ENCODE measurements at places on chromosomes 5 and 9.

DNA sequence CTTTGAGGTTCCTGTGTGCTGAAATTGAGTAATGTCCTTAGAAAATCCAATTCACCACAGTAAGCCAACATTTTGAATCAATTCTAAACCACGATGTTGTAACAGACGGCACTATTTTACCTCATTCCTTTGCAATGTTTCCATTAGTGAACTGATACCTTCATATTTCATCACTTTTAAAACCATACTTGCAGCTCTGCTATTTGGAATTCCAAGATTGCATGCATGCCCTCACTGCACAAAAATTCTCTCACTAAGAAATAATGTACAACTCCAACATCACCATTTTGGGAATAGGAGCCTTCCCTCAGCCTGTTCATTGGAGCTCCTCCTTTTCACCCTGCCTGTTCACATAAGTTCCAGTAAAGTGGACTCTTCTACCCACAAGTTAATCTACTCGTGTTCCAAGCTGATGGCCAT lies 74.8 kb upstream of the TGFBR1 start:
- DNase-seq: no peak

GRCh38 chr9:101225271-101225670 lies 159.5 kb downstream of the BAAT start:
- no peak for DNase-seq

DNA sequence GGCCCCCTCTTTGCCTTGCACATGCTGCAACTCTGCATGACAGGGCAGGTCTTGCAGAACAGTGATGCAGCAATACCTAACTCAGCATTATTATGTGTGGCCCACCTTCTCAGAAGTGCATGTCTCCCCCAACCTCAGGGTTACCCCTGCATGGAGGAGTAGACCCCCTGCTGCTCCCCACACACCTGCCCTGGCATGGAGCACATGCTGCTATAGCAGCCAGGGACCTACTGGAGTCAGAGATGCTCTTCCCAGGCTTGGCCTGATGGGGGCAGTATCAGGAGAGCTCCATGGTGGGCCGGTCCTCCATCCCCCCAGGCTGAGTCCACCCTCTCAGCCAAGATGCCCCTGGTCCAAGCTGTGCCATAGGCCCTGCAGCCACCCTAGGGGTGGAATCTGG lies 13.2 kb upstream of the BOD1 start:
- peak; percentile 7 for DNase-seq

- DNase-seq: no peak
These were observed 116.6 kb downstream of the ADGRV1 start for GRCh38 chr5:90675222-90675621.

- DNase-seq: no peak
These were observed 133.7 kb downstream of the NMUR2 start for GRCh38 chr5:152271420-152271819.

- peak; percentile 30 for DNase-seq
These were observed 185.9 kb upstream of the RASA1 start for GRCh38 chr5:87081511-87082372.

- DNase-seq: peak; percentile 82
These were observed 2.6 kb upstream of the OLFML2A start for GRCh38 chr9:124774129-124774978.

DNA sequence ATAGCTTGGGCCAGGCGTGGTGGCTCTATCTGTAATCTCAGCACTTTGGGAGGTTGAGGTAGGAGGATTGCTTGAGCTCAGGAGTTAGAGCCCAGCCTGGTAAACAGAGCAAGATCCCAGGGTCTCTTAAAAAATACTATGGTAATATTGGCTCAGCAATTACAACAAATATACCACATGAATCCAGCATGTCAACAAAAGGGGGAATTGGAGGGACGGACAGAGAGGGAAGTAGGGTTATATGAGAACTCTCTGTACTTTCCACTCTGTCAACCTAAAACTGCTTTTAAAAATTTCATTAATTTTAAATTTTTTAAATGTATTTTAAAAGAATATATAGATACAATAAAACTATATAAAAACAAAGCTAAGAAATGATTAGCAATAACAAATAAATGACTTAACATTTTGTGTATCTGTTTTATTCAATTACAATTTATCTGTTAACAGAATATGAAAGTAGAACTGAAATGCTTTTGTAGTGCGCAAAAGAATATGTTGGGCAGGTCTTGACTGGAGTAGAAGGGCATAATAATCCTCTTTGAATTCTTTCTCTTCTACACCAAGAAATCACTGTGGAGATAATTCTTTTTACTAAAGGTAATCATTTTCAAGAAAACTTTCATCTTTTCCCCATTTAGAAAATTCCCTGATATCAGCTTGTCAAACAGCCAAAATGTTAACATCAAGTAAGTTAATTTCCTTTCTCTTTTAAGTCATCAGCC lies 12.9 kb upstream of the CDC42SE2 start:
- DNase-seq: no peak

DNA sequence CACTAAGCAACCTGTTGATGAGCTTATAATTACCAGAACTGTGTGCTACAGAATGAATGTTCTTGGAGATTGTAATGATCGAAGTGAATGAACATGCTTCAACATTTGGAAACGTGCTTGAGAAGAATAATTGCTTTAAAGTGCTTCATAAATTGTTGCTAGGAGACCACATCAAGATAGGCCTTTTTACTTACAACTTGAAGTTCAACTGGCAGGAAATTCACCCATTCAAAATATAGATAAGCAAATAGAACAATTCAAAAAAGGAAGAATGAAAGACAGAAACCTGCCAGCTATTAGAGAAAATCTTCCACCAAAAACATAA lies 38.0 kb upstream of the SLC44A1 start:
- DNase-seq: no peak

- DNase-seq: no peak
These were observed 46.3 kb downstream of the AP3S1 start for GRCh38 chr5:115888027-115888426.

GRCh38 chr5:16508730-16509531 lies 43.3 kb upstream of the ZNF622 start:
- DNase-seq: no peak

DNA sequence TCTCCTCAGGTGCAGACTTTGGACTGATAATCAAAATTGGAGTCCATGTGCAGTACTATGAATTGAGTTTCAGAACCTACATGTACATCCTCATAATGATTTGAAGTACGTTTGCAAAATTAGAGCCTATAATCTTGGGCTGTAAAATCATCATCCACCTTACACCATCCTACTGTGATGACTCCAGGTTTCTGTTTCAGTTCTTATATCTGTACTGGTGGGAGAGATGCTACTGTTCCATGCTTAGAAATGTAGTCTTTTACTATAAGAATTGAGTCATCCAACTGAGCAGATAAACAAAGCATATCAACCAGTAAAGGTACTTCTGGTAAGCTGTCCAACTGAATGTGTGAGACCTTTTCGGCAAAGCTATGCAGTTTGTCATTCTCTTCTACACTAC lies 586.3 kb upstream of the FAM174A start:
- DNase-seq: no peak

DNA sequence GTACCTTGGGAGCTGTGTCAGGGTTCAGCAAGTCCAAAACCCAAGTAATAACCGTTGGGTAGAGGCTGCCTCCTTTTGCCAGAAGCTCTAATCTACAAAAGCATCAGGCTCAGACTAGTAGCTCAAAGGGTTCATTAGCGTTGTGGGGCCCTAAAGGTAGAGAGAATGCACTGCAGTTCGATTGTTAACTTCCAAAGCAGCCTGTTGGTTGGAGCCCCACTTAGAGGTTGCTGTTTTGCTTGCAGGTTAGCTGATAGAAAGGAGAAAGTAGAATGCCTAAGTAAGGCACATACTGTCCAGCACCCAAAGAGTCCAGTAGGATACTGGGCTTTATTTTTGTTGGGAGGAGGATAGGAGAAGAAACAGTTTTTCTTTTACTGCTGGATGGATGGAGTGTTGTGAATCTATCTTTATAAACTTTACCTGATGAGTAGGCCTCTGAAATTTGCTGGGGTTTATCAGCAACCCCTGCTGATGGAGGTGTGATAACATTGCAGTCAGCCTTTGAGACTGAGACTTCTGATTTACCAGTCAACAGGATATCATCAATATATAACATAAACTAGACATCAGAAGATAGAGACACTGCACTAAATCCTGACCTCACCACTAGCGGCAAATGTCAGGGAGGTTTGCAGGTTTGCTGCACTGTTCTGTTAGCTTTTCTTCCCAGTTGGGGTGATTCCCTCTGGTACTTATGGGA lies 34.8 kb downstream of the ZNF131 start:
- no peak for DNase-seq

GRCh38 chr5:36395260-36395659 lies 93.6 kb upstream of the RANBP3L start:
- no peak for DNase-seq

GRCh38 chr9:93613791-93614190 lies 37.4 kb downstream of the PHF2 start:
- no peak for DNase-seq

DNA sequence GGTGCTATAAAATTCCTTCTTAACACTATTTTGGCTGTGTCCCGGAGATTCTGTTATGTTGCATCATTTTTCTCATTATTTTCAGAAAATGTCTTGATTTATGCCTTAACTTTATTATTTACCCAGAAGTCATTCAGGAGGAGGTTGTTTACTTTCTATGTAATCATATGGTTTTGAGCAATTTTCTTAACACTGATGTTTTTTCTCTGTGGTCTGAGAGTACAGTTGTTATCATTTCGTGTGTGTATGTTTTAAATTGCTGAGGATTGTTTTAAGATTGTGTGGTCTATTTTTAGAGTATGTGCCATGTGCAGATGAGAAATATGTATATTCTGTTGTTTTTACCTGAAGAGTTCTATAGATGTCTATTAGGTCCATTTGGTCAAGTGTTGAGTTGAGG lies 498.1 kb upstream of the ZNF608 start:
- no peak for DNase-seq

- DNase-seq: no peak
These were observed 114.6 kb downstream of the MRPL36 start for GRCh38 chr5:1685066-1685465.

GRCh38 chr5:75089137-75089536 lies 36.8 kb upstream of the GCNT4 start:
- DNase-seq: peak; percentile 36

DNA sequence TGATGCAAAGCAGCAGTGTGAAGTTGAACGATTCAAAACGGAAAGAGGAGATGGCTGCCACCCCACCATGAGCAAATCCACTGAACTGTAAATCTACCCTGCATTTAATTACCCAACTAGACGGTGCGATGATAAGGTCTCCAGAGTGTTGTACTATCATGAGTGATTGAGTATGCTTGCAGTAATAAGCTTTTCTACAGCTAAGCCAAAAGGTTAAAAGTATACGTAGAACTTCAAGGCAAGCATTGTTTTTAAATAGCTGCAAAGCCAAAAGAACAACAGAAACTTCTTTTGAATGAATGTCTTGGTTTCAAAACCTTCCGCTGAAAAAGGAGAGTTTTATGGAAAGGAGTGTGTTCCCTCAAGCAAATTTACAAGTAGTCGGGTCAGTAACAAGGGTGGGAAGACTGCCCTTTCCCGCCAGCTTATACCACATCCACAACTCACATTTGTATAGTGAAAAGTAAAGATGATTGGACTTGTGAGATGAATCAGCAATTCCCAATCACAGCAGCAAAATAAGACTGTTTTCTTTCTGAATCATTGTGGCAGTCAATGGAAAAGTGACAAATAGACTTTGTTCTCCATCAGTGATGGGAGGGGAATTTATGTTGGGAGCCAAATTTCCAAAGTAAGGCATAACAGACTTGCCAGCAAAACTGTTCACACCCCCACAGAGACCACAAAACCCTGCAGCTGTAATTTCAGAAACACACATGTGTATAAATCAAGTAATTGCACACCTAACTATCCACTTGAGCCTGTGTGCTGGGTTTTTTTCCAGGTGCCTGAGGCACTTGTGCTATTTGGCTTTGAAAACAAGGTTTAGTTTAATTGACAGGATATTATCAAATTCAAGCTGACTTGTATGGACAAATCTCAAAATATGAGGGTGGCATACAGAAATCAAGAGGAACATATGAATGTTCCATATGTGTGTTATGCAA lies 407.7 kb upstream of the GRAMD2B start:
- DNase-seq: no peak

DNA sequence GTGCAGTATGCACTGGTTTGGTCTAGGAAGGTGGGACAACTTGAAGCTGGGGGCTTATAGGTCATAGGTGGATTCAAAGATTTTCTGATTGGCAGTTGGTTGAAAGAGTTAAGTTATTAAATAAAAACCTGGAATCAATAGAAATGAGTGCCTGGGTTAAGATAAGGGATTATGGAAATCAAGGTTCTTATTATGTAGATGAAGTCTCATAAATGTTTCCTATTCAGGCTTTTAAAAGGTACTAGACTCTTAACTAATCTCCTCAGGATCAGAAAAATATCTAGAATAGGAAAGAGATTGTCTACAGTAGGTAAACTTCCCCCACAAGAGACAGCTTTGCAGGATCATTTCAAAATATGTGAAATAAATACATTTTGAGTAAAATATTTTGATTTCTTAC lies 163.3 kb upstream of the FBN2 start:
- DNase-seq: no peak

GRCh38 chr5:126219616-126220015 lies 203.6 kb upstream of the GRAMD2B start:
- no peak for DNase-seq

DNA sequence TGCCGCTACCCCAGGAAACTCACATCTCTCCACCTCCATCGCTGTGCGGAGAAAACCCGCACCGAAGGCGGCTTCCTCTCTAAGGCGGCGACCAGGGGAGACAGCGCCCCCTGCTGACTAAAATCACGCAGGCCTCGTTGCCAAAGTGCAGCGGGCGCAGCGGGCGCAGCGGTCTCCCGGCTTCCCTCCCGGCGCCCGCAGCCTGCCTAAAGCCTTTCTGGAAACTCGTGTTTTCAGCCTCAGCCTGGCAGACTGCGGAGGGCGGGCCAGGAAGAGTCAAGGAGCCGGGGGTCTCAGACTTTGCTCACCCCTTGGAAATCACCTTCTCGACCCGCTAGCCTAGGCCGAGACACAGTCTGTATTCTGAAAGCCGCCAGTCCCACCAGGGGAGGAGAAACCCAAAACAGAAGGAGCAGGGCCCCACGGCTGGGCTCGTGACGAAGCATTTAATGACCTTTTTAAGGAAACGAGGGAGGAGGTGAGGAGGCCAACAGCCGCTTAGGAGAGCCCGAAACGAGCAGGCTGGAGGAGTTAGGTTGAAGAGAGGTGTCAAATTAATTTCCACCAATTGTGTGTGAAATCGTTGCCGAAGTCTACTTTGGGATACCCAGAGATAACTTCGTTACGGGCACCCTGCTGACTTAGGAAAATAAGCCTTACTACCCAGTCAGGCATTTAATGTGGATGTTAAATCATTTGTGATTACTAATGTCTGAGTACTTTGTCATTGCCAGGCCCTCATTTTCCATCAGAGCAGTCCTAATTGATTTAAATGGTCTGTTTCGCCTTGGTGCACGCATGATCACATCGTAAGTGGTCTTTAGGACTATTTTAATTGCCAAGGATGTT lies 7.3 kb upstream of the FOXB2 start:
- DNase-seq: peak; percentile 65

GRCh38 chr9:71857159-71857558 lies 53.8 kb downstream of the ABHD17B start:
- DNase-seq: no peak

DNA sequence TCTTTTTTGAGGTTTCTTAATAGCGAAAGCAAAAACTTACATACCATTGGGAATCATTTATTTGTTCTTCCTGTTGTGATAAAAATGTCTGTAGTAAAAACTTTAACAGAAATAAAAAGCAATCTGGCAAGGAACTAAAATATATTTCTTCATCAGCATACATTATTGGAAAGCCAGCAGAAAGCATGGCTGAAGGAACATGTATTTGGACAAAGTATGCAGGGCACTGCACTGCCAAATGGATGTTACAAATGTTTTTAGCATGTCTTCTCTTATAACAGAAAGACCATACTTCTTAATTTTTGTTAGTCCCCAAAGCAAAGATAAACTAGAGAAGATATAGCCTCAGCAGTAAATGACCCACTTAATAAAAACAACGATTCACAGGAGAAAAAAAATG lies 80.5 kb downstream of the SMIM15 start:
- no peak for DNase-seq
